T-helper 17 cell (primary cell): ENCODE measurements at places on chromosomes 6 and 20.

GRCh38 chr6:122268394-122268793 is 131.1 kb upstream of the HSF2 start:
- no peak for DNase-seq

GRCh38 chr6:113464960-113465359 is 392.2 kb upstream of the MARCKS start:
- DNase-seq = no peak

DNA sequence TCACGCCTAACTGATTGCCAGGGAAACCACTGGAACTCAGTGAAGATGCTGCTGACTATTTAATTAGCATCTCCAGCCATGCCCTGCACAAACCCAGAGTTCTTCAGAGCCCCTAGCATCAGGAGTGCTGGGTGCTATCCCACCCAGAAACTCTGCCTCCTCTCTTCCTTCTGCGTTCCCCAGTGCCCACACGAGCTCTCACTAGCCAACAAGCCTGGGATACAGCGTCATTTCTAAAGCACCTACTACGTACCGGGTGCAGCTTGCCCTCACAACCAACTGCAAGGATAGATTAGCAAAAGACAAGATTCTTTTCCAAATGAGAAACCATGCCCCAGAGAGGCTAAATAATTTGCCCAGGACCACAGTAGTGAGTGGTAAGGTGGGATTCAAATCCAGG is 105.2 kb upstream of the FOXP4 start:
- no peak for DNase-seq

DNA sequence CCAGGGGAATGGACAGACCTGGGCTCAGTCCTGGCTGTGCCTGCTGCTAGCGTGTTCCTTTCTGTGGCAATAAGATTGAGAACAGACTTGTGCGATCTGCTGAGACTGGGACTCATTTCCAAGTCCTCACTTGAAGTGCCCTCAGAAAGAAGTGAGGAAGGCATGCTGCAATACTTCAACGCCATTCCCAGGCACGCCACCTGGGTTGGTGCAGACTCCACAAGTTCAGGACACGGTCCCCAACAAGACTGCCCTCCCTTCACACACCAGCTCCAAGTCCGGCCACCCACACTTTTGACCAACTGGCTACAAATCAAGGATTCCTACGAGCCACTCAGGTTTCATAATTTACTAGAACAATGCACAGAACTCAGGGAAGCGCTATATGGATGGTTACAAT is 391.8 kb upstream of the SULF2 start:
- no peak for DNase-seq

GRCh38 chr6:42156638-42157037 is 14.2 kb upstream of the C6orf132 start:
- no peak for DNase-seq

- DNase-seq = no peak
Observed at GRCh38 chr6:22142856-22143255, 154.0 kb downstream of the PRL start.

DNA sequence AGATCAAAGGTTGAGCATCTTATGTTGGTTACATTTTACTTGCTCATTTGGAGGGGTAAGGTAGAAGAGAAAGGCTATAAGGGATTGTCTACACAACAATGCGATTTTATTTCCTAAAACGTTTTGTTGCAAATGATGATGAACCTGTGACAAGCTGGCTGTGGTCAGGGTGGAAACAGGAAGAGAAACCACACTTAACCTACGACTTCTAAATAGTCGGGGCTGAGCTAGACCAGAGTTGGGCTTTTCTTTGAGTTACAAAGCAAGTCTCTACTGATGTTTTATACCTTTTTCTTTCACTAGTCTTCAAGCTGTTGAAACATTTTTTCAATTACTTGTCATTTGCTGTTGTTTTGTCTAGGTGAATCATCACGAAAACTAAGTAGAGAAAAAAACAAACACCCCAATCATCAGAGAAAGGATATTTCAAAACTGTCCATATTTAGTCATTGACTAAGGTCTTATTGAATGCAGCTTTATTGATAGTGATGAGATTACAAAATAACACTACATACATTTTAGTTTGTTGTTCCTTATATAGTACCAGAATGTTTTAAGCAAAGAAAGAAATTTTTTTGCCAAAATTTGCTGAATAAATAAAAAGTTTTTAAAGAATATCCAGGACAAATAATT is 18.0 kb downstream of the KLHL31 start:
- no peak for DNase-seq

- DNase-seq = no peak
Observed at GRCh38 chr6:4491501-4492260, 284.5 kb upstream of the CDYL start.

GRCh38 chr20:1918491-1919165 is 23.4 kb downstream of the SIRPA start:
- no peak for DNase-seq

GRCh38 chr6:11752360-11752759 is 26.2 kb downstream of the ADTRP start:
- DNase-seq = no peak

DNA sequence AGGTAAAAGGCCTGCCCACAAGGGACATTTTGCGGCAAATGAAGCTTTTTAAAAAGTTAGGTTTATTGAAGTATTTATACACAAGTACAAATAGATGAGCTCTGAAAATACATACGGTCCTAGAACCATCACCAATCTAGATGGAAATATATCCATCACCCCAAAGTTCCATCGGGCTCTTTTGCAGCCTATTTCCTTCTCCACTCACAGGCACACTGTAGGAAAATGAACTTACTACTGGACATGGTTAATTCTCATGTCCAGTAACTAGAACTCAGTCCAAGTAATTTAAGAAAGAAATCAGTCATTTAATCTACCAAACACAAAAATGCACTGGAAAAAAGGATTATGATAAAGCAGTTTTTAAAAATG is 6.2 kb downstream of the PCNA start:
- DNase-seq = no peak
